ENCODE measurements at places on chromosomes 7 and 10. TPM values are rescaled to one million over a fixed set of nuclear protein-coding genes. Genes with fewer than 3 reads are reported as not detected.

- no peak for DNase-seq
These were observed 5.4 kb downstream of the FAM171A1 start for GRCh38 chr10:15365692-15366091.

- no peak for DNase-seq
These were observed 587 bp downstream of the HOXA10 start for GRCh38 chr7:27173511-27173955.

- DNase-seq: no peak
These were observed 625.7 kb upstream of the KCND2 start for GRCh38 chr7:119647286-119647685.

GRCh38 chr7:51009716-51010496, 227.2 kb upstream of the GRB10 start:
- no peak for DNase-seq

DNA sequence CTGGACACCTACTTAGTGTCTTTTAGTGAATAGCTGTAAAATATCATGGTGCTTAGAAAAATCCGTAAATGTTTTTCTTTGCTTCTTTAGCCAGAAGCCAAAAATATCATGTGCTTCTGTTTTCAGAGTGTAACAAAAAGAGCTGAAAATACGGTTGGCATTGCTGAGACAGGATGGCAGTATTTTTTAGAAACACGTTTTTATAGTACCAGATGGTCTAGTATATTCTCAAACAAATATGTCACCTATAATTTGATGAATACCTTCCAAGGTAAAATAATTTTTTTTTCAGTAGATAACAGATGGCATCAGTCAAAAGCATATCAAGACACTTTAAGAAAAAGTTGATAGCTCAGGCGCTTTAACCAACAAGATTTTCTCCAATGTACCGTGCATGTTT, 326.6 kb downstream of the PHF14 start:
- no peak for DNase-seq

DNA sequence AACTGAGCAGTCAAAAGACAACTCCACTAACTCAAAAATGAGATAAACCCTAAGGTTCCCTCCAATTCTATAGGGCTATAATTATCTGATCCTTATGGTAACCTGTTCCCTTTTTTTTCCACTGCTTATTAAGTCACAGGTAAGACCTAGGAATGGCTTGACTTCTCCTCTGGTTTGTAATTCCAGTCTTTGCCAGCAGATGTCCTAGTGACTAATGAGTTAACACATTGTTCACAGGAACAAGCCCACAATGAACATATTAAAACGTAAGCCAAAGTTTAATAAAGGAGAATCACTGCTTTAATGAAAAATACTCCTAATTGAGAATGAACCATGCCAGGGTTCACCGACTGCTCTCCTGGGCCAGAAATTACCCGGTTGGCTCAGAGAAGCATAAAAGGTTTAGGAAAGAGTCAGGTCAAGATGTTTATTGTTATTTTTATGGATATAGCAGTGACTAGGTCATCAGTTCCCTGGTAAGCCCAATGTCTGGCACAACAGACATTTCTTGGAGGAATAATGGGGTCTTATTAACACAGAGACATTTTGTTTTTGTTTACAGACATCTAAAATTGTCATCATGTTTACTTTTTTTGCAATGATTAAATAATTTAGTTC, 120.1 kb downstream of the ELAPOR2 start:
- DNase-seq: no peak

GRCh38 chr10:22607261-22607660, 107.1 kb downstream of the PIP4K2A start:
- no peak for DNase-seq

- DNase-seq: no peak
These were observed 32.9 kb upstream of the KMT2E start for GRCh38 chr7:104980841-104981671.

DNA sequence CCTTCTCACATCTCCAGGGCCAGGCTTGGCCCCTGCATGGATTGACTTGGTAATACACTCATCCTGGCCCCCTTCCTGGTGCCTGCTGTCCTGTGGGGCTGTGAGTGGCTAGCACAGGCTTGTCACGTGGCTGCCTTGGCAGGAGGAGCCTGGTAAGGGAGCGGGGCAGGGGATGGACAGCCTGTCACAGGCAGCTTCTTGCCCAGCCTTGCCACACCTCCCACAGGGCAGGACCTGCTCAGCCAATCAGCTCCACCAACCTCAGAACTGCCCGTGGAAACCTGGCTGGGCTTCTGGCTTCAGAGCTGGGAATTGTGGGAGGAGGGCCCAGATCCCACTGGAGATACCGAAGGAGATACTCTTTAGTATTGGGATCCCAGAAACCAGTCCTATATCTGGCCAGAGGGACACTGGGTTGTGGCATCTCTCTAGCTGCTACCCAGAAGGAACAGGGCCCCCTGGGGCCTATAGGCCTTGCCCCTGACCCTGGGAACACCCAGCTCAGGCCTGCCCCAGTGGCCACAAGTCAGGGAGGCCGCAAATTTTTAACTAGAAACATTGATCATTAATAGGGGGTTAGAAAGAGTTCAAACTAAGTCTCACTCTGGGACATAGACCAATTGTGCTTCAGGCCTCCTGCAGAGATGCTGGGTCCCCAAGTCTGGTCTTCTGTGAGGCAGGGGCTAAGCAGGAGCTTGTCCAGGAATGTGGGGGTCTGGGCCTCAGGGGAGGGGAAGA, at the start of gene HOGA1:
TSS of gene HOGA1 (plus strand) at position 330 of the 738 bp plus-strand sequence. CDS start at position 645, 315 bp downstream.
- peak; percentile 90 for DNase-seq

DNA sequence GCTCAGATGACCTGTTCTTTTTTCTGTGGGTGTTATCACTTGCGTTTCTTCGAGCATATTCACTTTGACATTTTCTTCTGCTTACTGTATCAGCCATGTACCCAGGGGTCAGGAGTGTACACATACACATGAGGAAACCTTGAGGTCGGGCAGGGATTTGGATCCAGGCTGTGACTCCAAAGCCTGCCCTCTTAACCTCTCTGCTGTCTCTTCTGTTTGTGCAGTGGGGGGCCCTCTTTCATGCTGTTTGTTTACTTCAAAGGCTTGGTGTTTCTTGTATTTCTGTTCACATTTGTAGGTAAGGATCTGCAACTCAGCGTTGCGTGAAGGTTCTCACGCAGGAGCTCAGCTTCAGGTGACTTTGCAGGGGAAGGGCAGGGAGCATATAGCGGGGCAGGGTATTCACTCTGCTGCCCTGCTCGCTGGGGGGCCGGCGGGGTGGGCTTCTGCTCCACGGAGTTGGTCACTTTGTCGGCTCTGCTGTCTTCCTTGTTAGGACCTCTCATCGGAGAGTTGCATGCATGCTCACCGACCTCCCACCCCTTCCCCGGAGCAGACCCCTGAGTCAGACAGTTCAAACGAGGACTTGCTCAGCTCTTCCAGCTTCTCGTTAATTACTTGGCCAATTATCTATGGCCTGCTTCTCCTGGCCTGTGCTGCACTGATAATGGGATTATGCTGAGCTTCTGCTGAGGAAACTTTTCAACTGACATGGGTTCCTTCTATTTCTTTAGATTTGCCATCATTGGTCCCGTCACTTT, 77.5 kb downstream of the SDK1 start:
- DNase-seq: no peak

DNA sequence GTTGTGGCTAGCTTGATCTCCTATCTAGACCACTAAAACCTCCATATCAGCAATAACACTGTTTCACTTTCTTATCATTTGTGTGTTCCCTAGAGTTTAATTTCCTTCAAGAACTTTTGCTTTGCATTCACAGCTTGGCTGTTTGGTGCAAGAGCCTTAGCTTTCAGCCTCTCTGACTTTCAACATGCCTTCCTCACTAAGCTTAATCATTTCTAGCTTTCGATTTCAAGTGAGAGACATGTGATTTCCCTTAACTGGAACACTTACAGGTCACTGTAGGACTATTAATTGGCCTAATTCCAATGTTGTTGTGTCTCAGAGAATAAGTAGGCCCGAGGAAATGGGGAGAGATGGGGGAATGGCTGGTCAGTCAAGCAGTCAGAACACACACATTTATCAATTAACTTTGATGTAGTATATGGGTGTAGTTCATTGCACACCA, 10.6 kb upstream of the BPGM start:
- DNase-seq: no peak

GRCh38 chr7:24659505-24659904, 86.3 kb downstream of the PALS2 start:
- no peak for DNase-seq

Gene TMEM176B
- 33.4 TPM for total RNA-seq

Gene WNT8B
- total RNA-seq: not detected

Gene RASA4B
- 9.3 TPM for total RNA-seq

Gene FFAR4
- 0.16 TPM for total RNA-seq

Gene LMOD2
- total RNA-seq: 511 TPM

Gene TMEM270
- total RNA-seq: not detected

Gene AKR1D1
- total RNA-seq: not detected

All from Right ventricle myocardium superior (tissue), 1 donor.